ENCODE measurements at places on chromosomes 1 and 21.

- no peak for DNase-seq
Observed at GRCh38 chr1:17340358-17340757, 31.6 kb upstream of the PADI6 start.

DNA sequence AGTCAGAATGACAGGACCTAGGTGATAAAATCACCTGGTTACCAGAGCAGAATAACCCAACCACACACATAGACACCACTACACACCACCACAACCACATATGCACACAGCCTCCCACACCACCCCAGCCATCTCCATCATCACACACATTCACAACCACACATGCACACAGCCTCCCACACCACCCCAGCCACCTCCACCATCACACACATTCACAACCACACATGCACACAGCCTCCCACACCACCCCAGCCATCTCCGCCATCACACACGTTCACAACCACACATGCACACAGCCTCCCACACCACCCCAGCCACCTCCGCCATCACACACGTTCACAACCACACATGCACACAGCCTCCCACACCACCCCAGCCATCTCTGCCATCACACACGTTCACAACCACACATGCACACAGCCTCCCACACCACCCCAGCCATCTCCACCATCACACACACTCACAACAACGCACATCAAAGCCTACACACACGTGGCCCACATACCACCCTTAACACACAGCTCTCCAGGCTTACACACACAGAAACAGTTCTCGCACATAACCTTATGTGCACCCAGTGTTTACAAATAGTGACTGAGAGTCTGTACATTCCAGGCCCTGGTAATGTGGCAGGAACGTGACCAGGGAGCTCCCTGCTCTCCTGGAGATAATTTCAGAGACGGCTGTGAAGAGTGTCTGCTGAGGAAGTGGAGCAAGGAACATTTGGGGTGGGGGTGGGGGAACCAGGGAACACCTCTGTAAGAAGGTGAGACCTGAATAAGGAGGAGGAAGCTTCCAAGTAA lies 3.3 kb upstream of the GJB3 start:
- DNase-seq = no peak

DNA sequence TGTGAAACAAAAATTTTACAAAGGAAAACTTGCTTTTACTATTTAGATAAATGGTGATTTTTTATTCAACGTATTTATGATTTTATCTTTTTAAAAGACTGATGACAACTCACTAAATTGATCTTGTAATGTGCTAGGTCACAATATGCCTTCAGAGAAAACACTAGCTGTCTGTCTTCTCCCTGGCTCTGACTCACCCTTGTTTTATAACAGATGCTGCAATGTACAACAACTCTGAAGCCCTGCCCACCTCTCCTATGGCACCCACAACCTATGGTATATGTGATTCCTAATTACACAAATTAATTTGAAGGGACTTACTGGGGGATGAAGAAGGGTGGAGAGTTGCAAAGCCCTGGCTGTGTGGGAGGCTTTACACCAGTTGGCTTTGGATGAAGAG lies 24.7 kb upstream of the HSD17B7 start:
- DNase-seq = no peak

GRCh38 chr1:97105531-97105930 lies 383.9 kb downstream of the PTBP2 start:
- DNase-seq = no peak

DNA sequence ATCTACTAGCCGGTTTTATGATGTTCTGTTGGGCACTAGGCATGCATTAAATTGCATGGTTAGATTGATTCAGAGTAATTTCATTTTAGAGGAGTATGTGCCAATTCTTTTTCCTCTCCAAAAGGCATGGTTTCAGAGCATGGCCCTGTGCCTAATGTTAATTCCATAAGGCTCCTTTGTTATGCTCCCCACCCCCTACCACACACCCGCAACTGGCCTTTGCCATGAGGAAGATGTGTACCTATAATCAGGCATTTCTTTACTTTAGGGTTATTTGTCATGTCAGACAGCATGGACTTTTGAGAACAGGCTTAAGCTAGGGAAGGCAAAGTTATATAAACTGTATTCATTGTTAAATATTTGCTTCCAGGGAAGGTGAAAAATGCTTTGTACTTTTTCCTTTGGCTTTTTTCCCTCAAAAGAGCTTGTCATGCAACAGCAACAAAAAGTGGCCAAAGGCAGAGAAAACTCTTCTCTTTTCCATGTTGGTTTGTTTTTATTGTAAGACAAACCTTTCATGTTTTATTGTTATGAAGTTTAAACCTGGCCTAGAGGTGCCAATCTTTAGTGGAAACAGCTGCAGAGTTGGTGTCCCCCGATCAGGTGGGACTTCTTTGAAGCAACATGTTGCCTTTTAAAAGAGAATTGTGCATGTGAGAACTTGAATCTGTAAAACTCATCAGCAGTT lies 24.3 kb upstream of the NBL1 start:
- DNase-seq = no peak

DNA sequence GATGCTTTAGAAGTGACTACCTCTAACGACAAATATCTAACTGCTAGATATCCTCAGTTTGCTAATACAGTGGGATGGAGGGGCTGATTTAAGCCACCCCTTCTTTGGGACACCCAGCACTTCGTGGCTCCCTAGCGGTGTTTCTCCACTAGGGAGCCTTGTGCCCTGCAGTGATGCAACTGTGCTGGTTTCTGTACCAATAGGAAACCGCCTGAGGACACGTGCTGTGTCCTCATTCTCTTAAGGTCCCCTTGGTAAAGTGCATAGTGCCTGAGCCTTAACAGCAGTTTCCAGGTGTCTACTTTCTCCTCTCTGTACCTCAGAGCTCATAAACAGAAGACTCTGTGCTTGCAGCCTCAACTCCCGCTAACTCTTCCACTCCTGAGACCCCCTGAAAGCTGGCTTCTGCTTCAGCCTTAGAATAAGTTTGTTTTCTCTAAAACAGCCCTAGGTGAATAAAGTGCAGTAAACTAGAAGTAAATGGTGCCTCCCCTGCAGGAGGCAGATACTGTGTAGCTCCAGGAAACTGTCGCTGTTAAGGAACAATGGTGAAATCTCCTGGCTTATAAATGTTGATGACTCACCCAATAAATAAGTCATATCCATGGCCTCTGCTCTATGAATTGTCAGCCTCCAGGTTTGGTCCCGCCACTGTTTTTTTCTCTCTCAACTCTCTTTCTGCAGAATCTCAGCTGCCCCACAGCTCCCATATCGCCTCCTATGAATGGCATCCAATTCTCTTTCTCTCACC lies 130.4 kb downstream of the AK5 start:
- no peak for DNase-seq

GRCh38 chr1:66395202-66396061 lies 138.5 kb upstream of the SGIP1 start:
- no peak for DNase-seq

Data from T-helper 1 cell (primary cell).